ENCODE measurements at places on chromosomes 11 and 22.

- DNase-seq, result no peak
Measured at GRCh38 chr22:43891360-43892182, at the start of gene PNPLA5. Gene PNPLA5, minus strand, starts transcription at chr22:43892013. Its CDS starts 133 bp downstream, at chr22:43891880.

- no peak for DNase-seq
Measured at GRCh38 chr22:43894122-43894521, 2.3 kb upstream of the PNPLA5 start.

GRCh38 chr11:119169282-119169719, 776 bp downstream of the NLRX1 start:
- DNase-seq, result no peak

DNA sequence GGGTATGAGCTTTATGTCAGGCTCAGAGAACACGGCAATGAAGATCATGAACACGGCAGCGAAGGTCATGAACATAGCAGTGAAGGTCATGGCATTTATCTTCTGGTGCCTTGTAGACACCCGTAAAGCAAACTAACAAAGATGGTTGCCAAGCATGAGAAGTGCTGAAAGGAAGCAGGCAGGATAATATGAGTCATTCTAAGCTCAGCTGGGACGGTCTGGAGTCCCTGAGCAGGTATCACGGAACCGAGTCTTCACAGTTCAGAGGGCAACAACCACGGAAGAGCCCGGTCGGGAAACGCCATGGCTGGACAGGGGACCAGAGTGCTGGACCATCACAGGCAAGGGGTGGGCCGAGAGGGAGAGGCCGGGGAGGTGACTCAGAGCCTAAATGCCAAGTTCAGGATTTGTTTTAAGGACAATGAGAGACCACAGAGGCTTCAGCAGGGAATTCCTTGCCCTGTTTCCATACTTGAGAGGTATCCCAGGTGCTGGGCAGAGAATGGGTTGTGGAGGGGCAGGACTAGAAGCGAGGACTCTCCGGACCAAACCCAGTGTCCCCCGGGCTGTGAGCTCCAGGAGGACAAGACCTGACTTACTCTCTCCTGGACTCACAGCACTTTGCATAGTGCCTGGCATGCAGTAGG, 13.1 kb upstream of the MS4A10 start:
- no peak for DNase-seq

- no peak for DNase-seq
Measured at GRCh38 chr22:48171271-48171691, 1408.8 kb downstream of the TBC1D22A start.

- DNase-seq, result no peak
Measured at GRCh38 chr22:35752006-35752862, 34.6 kb downstream of the APOL5 start.

- no peak for DNase-seq
Measured at GRCh38 chr11:34065505-34066203, 14.1 kb downstream of the CAPRIN1 start.

- peak; percentile 37 for DNase-seq
Measured at GRCh38 chr11:18706330-18707243, 8.0 kb downstream of the TMEM86A start.

GRCh38 chr11:132601875-132602274, 930.4 kb downstream of the OPCML start:
- no peak for DNase-seq

GRCh38 chr11:34997952-34998528, 81.6 kb downstream of the PDHX start:
- DNase-seq, result no peak

- no peak for DNase-seq
Measured at GRCh38 chr22:33803371-33804282, 116.6 kb downstream of the LARGE1 start.

GRCh38 chr11:14320020-14320419, 39.0 kb downstream of the RRAS2 start:
- no peak for DNase-seq

DNA sequence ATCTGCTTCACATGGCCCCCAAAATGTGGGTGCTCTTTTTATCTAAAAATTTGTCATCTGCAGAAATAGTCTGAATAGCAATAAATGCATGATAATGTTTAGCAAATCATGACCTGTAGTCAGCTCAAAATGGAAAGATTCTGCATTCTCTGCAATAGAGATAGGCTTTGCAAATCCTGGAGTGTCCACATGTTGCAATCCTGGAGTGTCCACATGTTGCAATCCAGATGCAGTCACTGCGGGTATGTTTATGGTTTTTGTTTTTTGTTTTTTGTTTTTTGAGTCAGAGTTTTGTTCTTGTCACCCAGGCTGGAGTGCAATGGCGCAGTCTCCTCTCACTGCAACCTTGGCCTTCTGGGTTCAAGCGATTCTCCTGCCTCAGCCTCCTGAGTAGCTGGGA, 20.2 kb upstream of the LRRC32 start:
- no peak for DNase-seq

GRCh38 chr22:33073989-33074418, 15.8 kb upstream of the SYN3 start:
- no peak for DNase-seq

Data from dorsolateral prefrontal cortex (tissue), 122 donors.